ENCODE measurements at places on chromosomes 1 and 21.

DNA sequence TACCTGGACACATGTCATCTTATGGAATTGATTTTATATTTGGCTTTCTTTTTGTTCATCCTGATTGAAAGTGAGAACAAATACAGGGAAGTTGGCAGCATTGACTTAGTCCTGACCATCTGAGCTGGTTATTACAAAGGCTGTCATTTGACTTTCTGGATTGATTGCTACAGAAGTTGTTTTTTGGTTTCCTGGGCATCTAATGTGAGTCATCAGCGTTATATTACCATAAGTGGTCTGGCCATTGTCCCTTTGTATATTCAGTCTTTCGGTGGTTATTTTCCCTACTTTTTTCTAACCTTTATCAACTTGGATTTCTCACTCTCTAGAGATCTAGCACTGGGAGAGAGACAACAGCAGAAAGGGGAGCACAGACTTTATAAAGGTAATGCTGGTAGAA is 1646.5 kb downstream of the MRPL39 start:
- no peak for DNase-seq

- DNase-seq, result peak; percentile 31
Observed at GRCh38 chr1:212721388-212722247, 22.0 kb upstream of the BATF3 start.

DNA sequence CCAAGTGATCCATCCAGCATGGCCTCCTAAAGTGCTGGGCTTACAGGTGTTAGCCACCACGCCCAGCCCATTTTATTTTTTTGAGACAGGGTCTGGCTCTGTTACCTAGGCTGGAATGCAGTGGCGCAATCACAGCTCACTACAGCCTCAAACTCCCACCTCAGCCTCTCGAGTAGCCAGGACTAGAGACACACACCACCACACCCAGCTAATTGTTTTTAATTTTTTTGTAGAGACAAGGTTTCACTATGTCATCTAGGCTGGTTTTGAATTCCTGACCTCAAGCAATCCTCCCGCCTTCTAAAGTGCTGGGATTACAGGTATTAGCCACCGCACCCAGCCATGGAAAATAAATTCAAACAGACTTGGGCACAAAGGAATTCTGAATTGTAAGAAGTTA is 31.9 kb downstream of the PUM1 start:
- DNase-seq, result no peak

DNA sequence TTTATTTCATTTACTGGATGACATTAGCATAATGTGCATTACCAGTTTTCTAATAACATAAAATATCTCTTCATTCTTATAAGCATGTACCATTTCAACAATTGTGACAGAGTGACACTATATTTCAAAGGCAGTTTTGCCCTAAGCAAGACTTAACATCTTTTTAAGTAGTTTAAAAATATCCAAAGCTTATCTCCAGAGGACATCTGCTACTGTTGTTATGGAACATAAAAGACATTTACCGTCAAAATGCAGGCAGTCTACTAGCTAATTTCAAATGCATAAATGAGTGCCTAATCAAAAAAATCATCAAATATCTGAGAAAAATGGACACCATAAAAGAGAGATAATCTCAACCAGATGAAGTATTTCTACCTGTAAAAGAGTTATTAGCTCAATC is 782.4 kb upstream of the BRINP3 start:
- DNase-seq, result no peak

DNA sequence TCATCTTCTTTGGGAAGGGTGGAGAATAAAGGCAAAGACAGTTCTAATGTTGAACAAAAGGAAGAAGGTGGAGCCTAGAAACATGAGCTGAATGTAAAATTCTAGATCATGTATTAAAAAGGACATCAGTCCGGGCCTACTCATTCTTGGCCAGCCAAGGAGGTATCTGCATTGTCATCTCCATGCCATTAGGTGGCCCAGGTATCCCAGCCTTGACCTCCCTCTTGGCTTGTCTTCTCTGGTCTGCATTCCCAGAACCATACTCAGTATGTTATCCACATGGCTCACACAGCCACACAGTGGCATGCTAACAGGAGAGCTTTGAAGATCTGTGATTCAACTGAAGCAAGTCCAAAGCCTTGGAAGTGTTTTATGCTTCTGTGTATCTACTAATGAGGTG is 369.8 kb upstream of the KAZN start:
- DNase-seq, result no peak

DNA sequence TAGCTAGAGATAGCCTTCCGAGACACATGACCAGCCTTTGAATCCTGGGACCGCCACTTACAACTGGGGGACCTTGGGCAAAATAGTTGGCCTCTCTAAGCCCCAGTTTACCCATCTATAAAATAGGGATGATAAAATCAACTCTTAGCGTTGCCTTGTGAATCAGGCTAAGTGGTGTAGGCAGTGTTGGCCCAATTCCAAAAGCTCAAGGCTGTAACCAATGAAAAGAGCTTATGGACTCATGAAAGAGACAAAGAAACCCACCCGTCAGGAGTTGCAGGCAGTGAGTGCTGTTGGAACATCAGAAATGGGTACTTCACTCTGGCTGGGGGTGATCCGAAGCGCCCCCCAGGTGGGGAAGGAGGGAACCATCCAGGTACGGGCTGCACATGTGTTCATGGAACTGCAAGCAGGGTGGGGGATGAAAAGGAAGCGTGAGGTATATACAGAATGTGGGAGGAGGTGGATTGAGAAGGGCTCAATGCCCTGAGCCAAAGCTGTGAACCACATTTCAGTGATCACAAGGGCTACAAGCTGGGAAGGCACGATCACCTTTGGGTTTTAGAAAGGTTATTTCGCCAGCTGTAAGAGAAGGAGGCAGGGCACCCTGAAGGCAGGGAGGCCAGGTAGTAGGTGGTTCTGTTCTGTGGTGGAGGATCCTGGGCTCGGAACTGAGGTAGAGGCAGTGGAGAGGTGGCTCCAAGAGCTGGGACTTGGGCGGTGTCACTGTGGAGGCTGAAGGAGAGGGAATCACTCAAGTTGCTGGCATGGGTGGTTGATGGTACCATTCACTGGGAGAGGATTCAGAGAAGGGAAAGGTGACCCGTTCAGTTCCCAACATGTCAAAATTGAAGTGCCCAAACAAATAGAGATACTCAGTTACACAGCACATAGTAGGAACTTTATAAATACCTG is 11.4 kb upstream of the KIAA1614 start:
- DNase-seq, result no peak

DNA sequence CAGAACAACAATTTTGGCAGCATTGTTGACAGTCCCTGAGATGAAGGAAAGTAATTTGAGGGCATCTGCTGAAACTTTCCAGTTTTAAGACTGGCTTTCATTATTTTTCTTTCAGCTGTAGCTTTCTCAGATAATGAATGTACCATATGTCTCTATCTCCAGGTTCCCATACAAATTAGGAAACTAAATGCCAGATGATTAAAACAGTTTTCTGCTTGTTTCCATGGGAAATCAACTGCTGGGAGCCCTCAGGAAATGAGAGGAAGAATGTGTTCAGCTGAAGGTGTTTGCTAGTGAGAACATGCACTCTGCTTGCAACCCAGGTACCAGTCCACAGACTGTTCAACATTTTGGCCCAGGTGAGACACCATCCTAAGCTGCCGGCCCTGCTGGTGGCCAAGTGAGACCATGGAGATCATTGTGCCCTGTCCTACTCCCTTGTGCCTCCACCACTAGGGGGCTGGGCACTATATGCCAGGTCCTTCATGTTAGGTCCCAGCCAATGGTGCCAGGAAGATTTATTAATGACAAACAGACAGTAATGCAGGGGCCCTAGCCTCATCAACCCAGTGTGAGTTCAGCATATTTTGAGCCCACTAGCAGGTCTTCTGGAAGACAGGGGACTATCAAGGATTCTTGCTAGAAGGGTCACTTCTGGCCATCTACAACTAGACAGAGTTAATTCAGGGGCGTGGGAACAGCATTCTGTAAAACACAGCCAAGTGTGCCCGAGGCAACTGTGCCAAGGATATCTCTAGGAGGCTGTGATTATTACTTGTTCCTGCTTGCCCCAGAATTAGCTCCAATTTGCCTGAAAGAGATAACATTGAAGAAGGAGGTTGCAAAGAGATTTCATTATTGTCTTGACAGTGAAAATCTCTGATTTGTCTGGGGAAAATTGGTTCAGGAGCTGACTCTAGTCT is 17.0 kb upstream of the LRRC8C start:
- DNase-seq, result peak; percentile 34

DNA sequence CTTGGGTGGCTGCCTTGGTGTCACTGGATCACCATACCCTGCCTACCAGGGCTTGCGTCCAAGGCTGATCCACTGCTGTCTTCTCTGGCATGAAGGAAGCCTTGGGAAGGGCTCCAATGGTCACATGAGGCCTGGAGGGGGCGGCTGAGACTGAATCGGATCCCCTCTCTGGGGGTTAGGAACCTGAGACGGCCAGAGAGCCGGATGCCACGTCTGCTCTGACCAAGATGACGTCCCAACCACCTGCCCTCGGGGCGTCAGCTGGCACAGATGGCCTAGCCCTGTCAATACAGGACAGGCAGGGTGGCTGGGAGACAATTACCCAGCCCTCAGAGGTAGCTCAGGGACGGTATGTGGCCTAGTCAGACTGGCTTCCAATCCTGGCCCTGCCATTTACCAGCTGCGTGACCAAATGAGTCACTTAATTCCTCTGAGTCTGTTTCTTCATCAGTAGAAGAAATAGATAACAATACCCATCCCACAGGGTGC is 5.4 kb downstream of the TRIM62 start:
- no peak for DNase-seq

- DNase-seq, result no peak
Observed at GRCh38 chr1:182380199-182380598, 11.4 kb downstream of the GLUL start.

- no peak for DNase-seq
Observed at GRCh38 chr1:31373897-31374486, 1.1 kb upstream of the FABP3 start.

- peak; percentile 41 for DNase-seq
Observed at GRCh38 chr21:34630536-34631143, 15.7 kb upstream of the RCAN1 start.

DNA sequence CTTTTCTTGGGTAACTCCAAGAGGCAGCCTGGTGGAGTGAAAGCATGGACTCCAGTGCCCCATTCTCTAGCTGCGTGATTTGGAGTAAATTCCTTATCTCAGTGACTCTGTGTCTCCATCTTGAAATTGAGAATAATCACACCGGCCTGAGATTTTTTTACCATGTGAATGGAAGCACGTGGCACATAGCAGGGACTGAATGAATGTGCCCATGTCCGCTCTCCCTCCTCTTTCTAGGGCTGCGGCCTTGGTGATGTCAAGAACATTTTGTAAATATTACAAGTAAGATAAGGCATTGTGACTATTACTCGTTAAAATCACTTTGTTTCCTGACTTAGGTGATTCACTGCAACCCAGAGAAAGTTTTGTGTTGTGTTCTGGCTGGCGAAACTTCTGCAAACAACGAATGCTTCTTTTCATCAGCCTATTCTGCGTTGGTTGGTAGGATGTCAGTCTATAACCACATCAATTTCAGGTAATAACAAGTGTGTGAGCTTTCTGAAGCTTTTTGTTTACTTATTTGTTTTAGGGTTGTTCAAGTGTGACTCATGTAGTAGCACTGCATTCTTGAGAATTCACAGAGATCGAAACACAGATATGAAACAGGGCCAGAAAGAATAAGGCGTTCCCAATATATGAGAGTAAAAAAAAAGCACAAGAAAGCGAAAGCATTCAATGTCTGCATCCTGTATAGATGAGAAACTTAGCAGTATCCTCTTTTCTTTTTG is 135.7 kb upstream of the SLC45A1 start:
- DNase-seq, result no peak

DNA sequence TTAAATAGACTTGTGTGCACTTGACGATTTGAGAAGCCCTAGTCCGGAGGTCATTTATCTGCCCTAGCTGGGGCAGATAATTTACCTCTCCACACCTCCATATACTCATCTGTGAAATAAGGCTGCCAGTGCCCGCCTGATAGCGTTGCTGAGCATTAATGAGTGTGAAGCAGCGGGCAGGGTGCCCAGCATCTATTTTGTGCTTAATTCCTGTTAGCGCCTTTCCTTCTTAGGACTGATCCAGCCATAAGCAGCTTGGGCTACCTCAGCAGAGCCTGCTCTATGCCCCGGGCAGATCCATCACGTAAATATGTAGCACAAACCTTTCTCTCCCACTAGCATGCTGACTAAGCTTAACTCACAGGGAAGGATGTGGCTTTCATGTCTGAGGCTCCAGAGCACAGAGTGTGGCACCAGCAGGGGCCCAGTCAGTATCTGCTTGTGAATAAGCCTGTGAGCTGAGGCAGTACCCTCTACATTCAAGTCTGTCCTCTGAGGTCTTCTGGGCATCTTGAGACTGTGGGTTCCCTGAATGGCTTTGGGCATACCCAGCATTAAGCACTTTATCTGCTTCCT is 21.5 kb upstream of the RNF187 start:
- DNase-seq, result no peak

GRCh38 chr1:2181752-2182151 is 12.8 kb downstream of the FAAP20 start:
- DNase-seq, result no peak

DNA sequence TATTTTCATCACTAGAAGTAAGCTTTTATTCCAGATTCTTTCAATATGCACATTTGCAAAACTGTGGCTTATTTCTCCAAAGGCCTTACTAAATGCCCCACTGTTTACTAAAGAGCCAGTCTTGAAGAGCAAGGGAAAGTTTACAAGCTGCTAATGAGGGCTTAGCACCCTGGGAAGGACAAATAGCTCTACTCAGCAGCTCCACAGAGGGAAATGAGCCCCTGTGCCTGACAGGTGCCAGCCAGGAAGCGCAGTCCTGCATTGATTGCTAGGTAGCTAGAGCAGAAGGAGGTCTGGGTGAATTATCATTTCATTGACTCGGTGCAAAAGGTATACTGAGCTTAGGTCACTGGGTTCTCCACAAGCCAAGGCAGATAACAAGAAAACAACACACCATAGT is 307.0 kb downstream of the SETD4 start:
- no peak for DNase-seq

GRCh38 chr1:177119311-177119710 is 45.2 kb downstream of the ASTN1 start:
- DNase-seq, result no peak

DNA sequence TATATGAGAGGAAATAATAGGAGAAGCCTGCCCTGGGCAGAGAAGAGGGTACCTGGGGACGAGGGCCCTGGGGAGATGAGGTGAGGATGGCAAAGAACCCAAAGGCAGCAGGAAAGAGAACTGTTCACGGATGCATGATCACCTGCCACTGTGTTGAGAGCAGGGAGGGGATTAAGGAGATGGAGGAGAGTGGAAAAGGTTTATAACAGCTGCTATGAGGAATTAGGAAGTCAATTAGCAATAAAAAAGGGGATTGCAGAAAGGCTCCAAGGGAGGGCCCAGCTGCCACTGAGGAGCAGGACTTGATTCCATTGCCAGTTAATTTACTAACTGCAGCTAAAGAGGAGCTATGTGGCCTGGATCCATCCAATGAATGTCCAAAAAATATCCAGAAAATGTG is 61.1 kb downstream of the GFI1 start:
- no peak for DNase-seq

- no peak for DNase-seq
Observed at GRCh38 chr1:1212780-1213344, 1.1 kb downstream of the TNFRSF4 start.
